ENCODE measurements at places on chromosomes 4 and X. TPM values are rescaled to one million over a fixed set of nuclear protein-coding genes. Genes with fewer than 3 reads are reported as not detected.

- DNase-seq = no peak
Observed at GRCh38 chrX:129718676-129719075, 20.1 kb upstream of the XPNPEP2 start.

DNA sequence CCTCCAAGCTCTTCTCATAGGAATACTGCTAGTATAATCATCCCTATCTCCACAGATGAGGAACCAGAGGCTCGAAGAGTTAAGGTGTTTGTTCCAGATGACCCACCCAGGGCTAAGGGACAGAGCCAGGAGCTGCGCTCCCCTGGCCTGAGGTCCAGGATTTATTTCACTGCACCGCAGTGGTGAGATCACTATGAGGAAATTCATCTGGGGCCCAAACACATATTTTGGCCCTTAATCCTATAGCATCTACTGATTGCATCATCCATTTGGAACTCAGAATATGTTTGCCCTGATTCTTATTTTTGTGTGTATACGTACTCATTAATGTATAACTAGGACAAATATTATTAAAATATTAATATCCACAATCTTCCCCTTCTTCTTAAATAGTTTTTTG is 100.1 kb upstream of the RBPJ start:
- DNase-seq = no peak

DNA sequence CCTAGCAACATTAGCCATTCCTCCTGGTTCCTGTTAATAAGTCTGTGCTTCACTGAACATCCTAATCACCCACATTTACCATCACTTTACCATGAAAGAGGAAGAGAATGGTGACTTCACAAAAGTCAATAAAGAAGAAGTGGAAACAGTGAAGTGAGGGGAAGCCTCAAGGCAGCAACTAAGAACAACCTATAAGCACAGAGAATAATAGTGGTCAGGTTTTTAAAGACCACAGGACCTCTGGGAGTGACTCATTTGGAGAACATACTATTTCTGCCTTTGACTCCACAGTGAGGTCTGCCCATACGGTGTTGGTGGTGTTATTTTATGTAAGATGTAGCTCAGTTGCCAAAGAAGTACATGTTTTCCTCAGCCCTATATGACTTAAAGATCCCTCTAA is 86.0 kb upstream of the TET2 start:
- peak; percentile 83 for DNase-seq

DNA sequence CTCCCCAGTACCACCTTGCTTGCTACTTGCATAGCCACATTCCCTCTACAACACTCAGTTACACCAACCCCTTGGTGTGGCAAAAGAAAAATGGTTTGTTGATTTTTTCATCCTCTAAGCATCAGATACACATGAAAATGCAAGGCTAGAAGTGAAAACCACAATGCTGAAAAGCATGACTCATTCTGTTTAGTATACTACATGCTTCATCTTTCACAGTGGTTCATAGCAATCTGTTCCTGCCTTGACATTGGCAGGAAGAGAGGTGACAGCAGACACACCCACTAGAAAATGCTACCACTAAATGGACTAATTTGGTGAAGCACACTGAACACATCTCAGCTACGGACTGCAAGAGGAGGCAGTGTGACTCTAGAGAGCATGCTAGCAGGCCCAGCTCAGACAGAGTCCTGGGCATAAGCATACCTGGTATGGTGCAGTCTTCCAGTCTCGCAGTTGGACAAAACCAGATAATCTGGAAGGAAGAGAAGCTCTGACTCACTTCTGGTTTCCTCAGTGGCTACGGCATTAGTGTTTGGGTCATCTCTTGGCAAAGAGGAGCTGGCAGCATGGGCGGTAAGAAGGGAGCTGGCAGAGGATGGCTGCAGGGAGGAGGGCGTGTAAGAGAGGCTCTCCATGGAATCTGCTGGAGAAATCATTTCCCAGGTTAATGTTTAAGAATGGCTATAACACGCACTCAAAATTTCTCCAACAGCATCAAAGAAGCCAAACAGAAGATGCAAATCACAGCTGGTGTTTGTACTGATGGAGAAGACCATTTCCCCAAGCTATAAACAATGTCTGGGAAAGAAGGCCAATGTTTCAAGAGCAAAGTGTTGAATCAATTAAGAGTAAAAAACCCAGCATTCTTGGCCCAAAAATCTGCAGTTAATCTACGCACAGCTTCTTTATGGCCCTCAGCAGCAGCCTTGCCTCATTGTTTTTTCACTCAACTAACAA is 37.8 kb downstream of the GAB3 start:
- peak; percentile 79 for DNase-seq

DNA sequence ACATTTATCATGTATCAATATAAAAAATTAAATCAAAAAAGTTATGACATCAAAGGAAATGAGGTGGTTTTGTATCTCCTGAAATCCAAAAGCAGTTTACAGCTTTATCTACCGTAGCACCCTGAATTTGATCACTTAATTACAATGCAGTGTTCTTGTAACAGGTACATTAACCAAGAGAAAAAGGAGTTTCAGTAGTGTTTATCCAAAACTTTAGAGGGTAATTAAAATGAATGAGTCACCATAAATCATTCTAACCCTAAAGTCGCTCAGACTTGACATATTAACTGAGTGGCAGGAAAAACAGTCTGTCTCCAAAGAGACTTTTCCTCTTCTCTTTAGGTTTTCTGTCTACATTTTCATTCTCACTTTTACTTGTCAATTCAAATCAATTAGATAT is 907.6 kb upstream of the EPHA5 start:
- DNase-seq = peak; percentile 72

DNA sequence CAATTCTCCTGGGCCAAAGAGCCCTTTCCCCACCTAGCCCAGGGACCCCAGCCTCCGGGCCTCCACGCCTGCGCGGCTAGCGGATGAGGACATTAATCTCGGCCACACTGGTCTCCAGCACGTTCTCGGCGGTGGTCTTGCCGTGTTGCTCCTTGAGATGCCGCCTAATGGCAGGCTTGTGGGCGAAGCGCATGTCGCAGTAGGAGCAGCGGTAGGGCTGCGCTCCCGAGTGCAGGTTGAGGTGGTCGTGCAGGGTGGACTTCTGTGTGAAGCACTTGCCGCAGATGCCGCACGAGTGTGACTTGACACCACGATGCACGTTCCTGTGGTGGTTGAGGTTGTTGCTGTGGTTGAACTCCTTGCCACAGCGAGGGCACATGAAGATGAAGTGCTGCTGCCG is 72.1 kb downstream of the UBE2K start:
- no peak for DNase-seq

KLB gene
- total RNA-seq = not detected

EPHA5 gene
- under 0.01 TPM for total RNA-seq

DNA sequence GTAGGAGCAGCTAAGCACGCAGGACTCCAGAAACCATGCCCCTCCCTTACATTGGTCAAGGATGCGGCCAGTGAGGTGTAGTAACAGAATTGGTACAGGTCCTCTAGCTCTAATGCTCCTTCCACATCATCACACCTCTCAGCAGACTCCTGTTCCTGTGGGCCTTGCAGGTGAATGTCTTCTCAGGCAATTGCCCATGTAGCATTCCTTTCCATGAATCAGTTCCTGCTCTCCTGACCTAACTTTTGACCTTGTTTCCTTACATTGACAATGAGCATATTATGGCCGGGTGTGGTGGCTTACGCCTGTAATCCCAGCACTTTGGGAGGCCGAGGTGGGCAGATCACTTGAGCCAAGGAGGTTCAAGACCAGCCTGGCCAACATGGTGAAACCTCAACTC is 31.3 kb downstream of the MAP7D3 start:
- no peak for DNase-seq

GRCh38 chrX:150575419-150575814 is 7.0 kb downstream of the MTM1 start:
- DNase-seq = peak; percentile 90

- no peak for DNase-seq
Observed at GRCh38 chr4:65391382-65391781, 278.9 kb downstream of the EPHA5 start.

PHKA1 gene
- 4.0 TPM for total RNA-seq

DNA sequence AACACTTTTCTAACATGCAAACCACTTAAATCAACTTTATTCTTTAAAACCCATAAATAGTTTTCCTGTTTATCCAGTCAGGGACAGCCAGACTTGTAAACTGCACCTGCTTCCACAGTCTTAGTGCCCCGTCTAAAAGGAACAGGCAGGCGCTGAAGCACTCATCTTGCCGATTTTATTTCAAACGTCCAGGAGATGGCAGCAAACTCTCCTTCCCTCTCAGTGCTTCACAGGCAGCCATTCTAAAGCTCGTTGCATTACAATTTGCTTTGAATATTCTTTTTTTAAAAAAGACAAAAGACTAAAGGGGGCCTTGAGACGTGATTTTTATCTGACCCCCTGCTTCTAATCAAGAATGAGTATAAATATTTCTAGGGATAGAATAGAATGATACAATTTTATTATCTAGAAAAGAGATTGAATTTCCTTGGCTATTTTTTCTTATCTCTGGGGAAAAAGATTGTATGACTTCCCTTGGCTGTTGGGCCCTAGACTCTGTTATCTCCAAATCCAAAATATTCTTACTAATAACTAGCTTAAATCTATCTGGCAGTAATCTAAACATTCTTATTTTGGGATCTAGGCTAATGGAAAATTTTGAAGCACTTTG is 93.6 kb upstream of the MYOZ2 start:
- peak; percentile 79 for DNase-seq

GRCh38 chr4:45294464-45294863 is 568.1 kb upstream of the GNPDA2 start:
- DNase-seq = no peak

- no peak for DNase-seq
Observed at GRCh38 chr4:37687194-37687562, 1.0 kb upstream of the RELL1 start.

DNA sequence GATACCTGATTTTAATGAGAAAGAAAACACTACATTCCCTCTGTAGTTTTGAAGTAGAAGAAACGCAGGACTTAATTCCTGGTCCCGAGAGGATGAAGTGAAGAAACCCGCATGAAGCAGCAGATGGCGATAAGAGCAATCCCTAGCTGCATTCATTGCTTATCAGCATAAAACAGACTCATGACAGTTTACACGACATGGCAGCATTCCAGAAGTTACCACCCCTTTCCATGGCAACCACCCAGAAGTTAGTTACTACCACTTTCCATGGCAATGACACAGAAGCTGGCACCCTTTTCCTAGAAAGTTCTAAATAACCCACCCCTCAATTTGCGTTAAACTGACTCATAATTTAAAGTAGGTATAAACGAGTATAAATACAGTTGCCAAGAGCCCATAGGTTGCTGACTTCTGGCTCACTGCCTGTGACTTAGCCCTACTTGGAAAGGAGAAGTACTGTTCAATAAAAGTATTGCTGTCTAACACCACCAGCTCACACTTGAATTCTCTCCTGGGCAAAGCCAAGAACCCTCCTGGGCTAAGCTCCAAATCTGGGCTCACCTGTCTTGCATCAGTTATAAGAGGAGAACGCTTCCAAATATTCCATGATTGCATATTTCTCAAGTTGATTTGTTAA is 5.5 kb upstream of the XAGE2 start:
- no peak for DNase-seq

DNA sequence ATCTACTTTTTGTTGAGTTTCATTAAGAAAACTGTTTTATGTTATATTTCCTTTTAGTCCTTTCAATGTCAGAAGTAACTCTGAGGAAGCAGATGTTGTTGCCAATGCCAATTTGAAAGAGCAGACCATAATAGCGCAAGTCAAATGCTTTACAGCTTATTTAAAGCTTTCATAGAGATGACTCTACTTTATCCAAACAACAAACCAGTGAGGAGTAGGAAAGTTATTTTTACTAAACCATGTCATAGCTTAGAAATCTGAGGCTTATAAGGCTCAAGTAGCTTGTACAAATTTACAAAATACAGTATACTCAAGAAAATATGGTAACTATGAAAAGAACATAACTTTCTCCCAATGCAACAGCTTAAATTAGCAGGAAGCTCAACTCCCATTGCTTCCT is 40.1 kb upstream of the SPOCK3 start:
- no peak for DNase-seq

- peak; percentile 88 for DNase-seq
Observed at GRCh38 chr4:85747882-85748491, 273.0 kb downstream of the ARHGAP24 start.

DNA sequence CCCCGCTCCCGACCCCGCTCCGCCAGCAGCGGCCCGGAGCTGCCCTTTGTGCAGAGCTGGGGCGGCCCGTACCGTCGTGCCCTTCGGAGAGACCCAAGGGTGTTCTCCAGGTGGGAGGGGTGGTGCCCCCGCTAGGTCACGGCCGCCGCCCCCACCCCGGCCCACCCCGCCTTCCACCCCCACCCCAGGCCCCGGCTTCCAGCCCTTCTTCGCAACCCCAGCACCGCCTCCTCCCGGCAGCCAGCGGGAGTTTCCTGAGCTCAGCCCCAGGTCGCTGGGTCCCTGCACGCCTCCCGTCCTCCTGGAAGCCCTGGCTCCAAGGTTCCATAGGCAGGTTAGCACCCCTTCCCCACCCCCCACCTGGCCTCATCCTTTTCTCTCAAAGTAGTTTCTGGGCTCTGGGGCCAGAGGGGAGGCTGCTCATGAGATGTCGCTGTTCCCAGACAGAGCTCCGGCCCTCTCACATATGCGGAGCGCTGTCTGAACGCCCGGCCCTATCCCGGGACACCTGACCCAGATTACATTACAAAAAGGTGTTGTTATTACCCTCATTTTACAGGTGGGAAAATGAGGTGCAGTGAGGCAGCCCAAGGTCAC is 25.2 kb upstream of the FGFR3 start:
- DNase-seq = no peak

- peak; percentile 60 for DNase-seq
Observed at GRCh38 chrX:36978886-36979285, 29.3 kb upstream of the FAM47C start.

ETDB gene
- total RNA-seq = not detected

GAGE12H gene
- not detected for total RNA-seq

DNA sequence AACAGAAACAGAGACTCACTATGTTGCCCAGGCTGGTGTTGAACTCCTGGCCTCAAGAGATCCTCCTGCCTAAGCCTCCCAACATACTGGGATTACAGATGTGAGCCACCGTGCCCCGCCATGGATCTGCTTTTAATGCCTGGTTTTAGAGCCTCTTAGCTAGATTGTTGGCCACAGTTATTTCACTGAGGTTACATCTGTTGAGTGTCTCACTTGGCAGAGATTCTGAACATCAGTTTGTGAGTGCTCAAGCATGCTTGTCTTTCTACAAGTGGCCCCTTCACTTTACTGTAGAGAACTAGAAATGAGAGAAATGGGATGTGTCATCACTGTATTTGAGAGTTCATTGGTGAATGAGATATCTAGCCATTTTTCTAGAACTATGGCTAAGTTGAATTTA is 218.5 kb downstream of the APBB2 start:
- DNase-seq = peak; percentile 46

Data from renal cortical epithelial cell (primary cell).